Bladder microvascular endothelial cell (primary cell): ENCODE measurements at places on chromosomes 1 and 21. TPM values are rescaled to one million over a fixed set of nuclear protein-coding genes. Genes with fewer than 3 reads are reported as not detected.

The SLC6A9 gene
- 0.16 and 0.63 TPM in 2 replicates for total RNA-seq

The NCF2 gene
- total RNA-seq: under 0.01 TPM in 1 of 2 replicates, not detected in the other

The TTC22 gene
- total RNA-seq: not detected in 2 replicates

The ZNF683 gene
- not detected in 2 replicates for total RNA-seq

The KMO gene
- not detected in 2 replicates for total RNA-seq

The ZMYM4 gene
- total RNA-seq: 19.8 and 40.7 TPM in 2 replicates

The SPRR3 gene
- not detected in 2 replicates for total RNA-seq

The NCAM2 gene
- total RNA-seq: 1.5 and 5.8 TPM in 2 replicates

The KCNC4 gene
- 3.9 and 5.4 TPM in 2 replicates for total RNA-seq

The TARBP1 gene
- 13.4 and 19.9 TPM in 2 replicates for total RNA-seq

The RGS4 gene
- 12.0 and 29.3 TPM in 2 replicates for total RNA-seq

The PCP4 gene
- not detected in 2 replicates for total RNA-seq
